ENCODE measurements at places on chromosomes 5 and 9.

DNA sequence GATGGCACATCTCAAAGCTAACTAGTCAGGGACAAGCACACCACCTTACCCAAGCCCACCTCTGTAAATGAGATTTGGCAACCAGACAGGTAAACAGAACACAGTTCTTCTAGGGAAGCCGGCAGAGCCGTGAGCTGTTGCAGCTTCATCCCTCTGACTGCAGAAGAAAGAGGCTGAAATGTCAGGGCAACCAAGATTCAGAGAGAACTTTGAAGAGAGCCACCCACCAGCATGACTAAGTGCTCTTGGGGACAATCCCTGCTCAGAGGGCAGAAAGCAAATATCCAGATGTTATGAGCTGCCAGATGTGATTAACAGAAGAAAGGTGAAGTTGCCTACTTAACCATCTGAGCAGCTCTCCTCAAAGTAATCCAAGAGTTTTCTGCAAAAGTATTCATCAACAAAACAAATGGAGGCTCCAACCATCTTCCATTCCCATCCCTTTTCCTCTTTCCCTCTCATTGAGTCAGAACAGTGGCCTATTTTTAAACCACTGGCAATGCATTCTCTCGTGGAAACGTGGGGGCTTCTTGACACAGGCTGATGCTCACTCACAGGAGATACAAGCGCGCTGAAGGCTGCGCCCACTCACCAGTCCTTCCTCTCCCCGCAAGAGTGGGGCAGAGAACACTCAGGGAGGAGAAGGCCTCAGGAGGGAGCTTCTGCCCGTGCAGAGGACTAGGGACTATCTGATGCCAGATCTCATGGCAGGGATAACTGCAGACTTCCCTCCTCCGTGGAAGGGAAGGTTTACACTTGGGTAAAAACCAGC is 57.1 kb downstream of the SLIT3 start:
- no peak for DNase-seq

DNA sequence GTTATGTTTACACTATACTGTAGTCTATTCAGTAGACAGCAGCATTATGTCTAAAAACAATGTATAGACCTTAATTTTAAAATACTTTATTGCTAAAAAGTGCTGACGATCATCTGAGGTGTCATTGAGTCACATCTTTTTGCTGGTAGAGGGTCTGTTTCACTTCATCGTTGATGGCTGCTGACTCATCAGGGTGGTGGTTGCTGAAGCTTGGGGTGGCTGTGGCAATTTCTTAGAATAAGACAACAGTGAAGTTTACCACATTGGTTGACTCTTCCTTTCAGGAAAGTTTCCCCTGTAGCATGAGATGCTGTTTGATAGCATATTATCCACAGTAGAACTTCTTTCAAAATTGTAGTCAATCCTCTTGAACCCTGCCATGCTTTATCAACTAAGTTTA is 150.3 kb downstream of the FBXL7 start:
- DNase-seq = no peak

DNA sequence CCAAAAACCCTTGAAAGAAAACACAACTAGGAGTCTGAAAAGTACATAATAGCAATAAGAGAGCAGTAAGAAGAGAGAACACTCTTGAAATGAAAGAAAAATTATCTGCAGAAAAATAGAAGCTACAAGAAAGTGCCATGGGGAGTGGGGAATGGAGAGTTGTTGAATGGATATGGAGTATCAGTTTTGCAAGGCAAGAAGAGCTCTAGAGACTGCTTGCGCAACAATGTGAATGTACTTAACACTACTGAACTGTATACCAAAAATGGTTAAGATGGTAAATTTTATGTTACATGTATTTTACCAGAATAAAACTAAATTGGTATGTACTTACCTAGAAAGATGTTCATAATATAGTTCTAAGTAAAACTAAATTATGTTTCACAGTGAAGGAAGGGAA is 54.8 kb upstream of the RASGRF2 start:
- no peak for DNase-seq

DNA sequence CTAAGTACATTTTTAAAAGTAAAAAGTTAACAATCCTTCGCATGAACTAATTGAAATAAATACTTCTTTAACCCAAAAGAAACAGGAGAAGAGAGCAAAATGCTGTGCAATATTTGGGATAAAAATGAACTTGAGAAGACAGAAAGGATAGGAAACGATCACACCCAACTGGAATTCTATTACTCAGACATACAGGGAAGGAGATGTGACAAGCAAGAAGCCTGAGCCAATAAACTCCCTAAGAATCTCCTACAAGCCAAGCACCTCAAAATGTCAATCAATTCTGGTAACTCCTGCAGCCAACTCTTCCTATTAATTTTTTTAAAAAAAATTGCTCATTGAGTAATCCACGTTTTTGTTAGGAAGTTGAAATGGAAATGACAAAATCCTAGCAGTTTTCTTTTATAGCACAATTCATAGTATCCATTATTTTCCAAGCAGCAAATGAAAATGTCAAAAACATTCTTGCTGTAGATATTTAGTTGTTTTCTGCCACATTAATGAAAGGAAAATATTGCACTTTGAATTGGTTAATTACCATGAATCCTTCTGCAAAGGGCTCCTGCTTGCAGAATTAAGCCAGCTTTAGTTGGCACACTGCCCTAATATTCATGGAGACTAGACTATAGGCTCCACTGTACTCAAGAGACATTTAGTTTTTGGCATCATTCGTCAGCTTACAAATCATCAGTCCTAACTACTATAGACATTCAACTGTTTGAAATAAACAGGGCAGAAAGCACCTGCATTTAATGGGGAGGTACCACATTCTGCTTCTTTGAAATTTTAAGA is 89.0 kb downstream of the RFX3 start:
- DNase-seq = no peak

DNA sequence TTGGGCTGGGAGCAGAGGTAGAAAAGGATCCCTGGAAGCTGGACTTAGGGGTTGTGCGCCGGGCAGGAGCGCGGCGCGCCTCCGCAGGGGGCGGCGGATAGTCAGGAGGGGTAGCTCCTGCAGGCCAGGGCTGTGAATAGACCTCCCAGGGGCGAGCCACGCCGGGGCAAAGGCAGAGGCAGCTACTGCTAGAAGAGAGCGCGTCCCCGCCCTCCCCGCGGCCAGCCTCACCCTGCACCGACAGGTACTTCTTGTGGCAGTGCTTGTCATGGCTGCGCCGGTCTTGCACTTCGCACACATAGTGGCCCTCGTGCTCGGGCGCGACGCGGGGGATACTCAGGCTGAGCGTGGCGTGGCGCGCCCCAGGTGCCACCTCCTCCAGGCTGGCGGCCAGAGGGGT is 28.1 kb downstream of the FLT4 start:
- DNase-seq = no peak

DNA sequence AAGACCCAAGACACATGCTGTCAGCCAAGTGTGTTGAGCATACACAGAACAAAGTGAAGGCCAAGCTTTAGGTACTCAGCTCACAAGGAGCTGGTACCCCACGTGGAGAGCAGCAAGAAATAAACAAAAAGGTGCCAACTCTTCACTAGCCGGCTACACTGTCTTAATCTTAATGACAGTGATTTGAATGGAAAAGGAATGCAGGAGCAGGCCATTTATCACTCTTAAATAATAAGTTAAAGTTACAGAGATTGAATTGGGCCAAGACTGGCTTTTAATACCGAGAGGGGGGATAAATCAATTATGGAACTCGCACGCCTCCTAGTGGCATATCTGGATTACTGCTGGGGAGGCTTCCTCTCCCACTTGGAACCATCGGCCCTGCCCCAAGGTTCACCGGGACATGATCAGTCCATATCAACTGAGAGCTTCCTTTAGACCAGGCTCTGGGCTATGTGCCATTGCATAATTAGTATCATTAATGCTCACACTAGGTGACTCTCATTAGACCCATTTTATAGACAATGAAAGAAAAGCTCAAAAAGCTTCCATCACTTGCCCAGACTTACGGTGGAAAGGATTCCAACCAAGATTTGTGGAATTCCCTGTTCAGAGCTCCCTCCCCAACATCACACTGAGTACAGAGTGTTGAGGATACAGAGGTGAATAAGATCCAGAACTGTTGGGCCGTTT is 94.0 kb downstream of the ACTL7B start:
- peak; percentile 15 for DNase-seq

Measured in AML-193 (cell line).